ENCODE measurements at places on chromosomes 12 and 14.

DNA sequence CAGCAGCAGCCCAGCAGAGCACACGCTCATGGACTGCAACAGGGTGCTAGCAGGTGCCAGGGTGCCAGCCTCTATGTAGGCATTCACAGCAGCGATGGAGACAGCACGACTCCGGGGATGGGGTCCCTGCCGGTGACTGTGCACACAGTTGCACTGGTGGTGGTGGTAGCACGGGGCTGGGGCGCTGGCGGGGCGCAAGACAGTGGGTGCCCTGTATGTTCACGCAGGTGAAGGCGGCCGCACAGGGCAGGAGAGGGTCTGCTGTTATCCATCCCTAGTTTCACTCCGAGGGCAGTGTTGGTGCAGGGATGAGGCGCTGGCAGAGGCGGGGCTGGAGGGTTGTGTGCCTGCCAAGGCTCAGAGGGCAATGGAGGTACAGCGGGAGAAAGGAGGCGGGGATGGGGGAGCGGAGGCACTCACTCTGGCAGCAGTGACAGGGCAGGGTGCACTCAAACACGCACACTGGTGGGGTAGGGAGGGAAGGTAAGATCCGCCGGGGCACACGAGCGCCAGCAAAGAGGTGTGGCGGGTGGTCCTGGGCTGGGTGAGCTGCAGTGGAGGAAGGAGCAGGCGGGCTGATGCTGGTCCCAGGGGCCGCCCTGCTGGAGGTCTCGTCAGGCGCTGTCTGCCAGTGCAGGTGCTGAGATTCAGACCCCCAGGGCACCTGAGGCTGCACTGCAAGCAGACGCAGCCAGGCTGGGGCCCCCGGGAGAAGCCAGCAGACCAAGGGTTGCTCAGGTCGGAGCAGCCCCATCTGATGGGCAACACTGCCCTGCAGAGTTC is 76.7 kb downstream of the GALC start:
- DNase-seq: no peak

GRCh38 chr12:106227641-106228319 is 20.0 kb downstream of the CKAP4 start:
- no peak for DNase-seq

GRCh38 chr12:122979001-122979907 is 1.2 kb upstream of the ARL6IP4 start:
- DNase-seq: no peak

- DNase-seq: no peak
These were observed 734 bp downstream of the COX6A1 start for GRCh38 chr12:120438495-120439198.

DNA sequence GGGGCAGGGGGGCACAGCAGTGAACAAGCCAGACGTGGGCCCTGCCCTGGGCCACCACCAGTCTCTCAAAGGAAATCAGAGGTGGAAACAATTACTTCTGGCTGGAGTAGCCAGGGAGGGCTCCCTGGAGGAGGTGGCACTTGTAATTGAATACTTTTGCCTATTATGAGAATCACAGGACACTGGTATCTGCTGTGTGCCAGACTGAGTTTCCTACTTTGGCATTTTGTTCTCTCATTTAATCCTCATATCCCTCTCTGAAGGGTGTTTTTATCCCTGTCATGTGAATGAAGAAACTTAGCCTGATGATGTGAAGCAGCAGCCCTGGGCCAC is 7.2 kb downstream of the FAM222A start:
- DNase-seq: no peak
